ENCODE measurements at places on chromosomes 3 and 15. TPM values are rescaled to one million over a fixed set of nuclear protein-coding genes. Genes with fewer than 3 reads are reported as not detected.

DNA sequence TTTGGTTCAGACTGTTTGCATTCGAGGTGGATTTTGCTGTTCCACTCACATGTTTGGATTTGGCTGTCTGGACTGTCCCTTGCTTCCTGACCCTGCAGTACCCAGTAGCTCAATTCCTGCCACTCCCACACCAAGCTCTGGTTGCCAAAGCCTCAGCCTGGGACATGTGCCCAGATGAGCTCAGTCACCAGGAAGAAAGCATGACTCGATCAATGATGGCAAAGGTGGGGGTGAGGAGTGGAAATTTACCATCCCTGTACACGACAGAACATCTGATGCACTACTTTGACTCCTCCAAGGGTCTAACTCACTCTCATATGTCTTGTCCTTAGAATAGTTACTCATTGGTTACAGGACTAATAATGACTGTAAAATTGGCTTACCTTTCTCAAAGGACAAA is 45.2 kb downstream of the ZNF385D start:
- DNase-seq = no peak

DNA sequence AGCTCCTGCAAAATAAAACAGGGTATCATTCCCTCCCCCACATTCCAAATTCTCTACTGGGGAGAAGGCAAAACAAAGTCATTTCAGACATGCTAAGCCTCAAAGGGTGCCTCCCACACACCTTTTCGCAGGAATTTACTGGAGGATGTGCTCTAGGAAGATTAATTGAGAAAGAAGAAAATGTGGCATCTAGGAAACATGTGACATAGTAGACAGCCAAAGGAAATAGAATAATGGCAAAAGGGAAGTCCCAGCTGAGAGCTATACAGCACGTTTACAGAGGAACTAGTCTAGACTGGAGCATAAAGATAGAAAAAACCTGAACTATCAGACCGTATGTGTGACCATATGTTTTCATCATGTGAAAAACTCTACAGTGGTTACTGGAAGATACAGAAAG is 58.8 kb upstream of the MELTF start:
- DNase-seq = no peak

- no peak for DNase-seq
Measured at GRCh38 chr3:189954733-189955665, 165.7 kb downstream of the P3H2 start.

SETD5 gene
- 462 TPM for total RNA-seq

TM4SF1 gene
- not detected for total RNA-seq

Data from endodermal cell (in vitro differentiated cells).